Femur (tissue), 1 donor: ENCODE measurements at places on chromosomes 16 and 17.

- no peak for DNase-seq
Measured at GRCh38 chr17:76993651-76994050, 125.4 kb downstream of the MGAT5B start.

DNA sequence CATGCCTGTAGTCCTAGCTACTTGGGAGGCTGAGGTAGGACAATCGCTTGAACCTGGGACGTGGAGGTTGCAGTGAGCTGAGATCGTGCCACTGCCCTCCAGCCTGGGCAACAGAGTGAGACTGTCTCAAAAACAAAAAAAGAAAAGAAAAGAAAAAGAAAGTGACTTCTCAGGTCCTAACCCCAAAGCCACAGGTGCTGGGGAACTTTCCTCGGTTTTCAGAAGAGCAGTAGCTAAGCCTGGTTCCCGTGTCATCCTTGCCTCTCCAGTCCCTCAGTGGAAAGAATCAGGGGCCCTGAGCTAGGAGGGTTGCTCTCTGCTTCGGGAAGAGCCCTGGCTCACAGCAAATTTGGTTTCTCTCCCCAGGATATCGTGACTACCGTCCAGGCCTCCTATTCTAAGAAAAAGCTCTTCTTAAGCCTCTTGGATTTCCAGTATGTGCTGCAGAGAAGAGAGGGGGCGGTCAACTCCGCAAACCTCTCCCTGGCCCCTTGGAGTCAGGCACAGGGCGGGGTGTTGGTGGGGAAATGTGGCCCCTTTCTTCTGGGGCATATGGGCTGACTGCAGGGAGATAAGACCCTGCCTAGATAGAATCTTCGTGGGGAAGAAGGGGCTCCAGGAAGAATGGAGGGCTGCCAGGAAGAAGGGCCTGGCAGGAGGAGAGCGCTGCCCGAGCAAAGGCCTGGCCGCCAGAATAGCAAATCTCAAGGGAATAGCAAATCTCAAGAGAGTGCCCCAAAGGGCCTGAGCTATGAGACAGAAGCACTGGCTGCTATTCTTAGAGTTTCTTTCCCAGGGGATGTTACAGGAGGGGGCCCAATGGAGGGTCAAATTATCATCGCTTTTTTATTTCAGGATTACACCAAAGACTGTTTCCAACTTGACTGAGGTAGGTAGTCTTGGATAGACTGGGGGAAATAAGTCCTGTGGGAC lies 8.3 kb upstream of the NLRC5 start:
- DNase-seq: no peak

DNA sequence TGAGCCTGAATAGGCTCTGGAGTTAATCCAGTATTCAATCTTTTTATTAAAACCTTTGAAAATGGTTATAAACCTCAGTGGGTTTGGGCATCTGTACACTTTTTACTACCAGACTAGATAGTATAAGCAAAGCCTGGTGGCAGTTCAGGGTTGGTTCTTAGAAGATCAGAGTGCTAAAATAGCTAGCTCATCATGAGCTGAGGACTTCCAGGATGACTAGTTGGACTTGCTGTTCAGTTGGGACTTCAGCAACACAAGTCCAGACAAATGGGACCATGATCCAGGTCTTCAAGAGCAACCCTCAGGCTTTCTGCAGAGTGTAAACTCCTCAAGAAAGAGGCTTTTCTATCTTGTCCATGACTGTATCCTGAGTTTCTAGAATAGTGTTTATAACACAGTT lies 1.2 kb upstream of the ZNF19 start:
- DNase-seq: no peak

- DNase-seq: no peak
Measured at GRCh38 chr16:64773184-64773583, 348.7 kb downstream of the CDH11 start.

DNA sequence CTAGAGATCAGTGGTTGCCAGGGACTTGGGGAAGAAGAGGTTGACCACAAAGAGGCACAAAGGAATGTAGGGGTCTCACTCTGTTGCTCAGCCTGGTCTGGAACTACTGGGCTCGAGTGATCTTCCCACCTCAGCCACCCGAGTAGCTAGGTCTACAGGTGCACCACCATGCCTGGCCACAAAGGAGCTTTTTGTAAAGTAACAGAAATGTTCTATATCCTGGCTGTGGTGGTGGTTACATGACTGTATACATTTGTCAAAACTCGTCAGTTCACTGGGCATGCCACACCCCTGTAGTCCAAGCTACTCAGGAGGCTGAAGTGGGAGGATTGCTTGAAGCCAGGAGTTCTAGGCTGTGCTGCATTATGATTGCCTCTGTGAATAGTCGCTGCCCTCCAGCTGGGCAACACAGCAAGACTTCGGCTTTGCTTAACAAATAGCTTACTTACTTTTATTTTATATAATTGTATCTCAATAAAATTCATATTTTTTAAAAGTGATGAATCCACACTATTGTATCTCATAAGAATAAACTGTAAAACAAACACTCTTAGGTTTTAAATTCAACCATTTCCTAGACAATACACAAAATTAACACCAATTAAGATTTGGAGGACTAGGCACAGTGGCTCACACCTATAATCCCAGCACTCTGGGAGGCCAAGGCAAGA lies 5.0 kb downstream of the SKA2 start:
- no peak for DNase-seq

- no peak for DNase-seq
Measured at GRCh38 chr17:71313866-71314265, 807.0 kb upstream of the SOX9 start.

- no peak for DNase-seq
Measured at GRCh38 chr17:65163990-65164495, 26.9 kb downstream of the RGS9 start.

- DNase-seq: no peak
Measured at GRCh38 chr16:51922476-51922875, 624.5 kb downstream of the TOX3 start.

DNA sequence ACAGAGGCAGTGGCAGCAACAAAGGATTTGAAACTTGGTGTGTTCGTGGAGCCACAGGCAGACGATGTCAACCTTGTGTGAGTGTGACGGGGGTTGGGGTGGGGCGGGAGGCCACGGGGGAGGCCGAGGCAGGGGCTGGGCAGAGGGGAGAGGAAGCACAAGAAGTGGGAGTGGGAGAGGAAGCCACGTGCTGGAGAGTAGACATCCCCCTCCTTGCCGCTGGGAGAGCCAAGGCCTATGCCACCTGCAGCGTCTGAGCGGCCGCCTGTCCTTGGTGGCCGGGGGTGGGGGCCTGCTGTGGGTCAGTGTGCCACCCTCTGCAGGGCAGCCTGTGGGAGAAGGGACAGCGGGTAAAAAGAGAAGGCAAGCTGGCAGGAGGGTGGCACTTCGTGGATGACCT lies 25.5 kb downstream of the STH start:
- DNase-seq: no peak

GRCh38 chr17:31249835-31250141 lies 47.3 kb downstream of the OMG start:
- no peak for DNase-seq

GRCh38 chr17:29561554-29562517 lies 5.0 kb downstream of the ABHD15 start:
- no peak for DNase-seq

DNA sequence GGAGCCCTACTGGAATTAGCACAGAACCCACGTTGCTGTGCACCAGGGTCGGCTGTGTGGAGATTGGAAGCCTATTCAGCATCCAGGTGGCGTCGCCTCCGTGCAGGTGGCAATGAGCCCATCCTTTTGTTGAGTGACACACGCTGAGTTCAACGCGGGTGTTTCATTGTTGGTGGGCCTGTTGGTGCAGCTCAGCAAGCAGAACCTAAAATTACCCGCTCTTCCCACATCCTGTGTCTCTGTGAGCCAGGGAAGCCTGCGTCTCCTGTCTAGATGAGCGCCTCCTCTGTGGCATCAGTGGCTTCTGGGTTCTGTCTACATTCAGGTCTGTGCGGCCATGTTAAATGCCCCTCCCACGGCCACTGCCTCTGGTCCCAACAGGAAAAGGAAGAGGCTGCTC lies 14.5 kb downstream of the CD2BP2 start:
- DNase-seq: no peak
